Osteocyte (in vitro differentiated cells): ENCODE measurements at places on chromosomes 2 and 18. TPM values are rescaled to one million over a fixed set of nuclear protein-coding genes. Genes with fewer than 3 reads are reported as not detected.

DNA sequence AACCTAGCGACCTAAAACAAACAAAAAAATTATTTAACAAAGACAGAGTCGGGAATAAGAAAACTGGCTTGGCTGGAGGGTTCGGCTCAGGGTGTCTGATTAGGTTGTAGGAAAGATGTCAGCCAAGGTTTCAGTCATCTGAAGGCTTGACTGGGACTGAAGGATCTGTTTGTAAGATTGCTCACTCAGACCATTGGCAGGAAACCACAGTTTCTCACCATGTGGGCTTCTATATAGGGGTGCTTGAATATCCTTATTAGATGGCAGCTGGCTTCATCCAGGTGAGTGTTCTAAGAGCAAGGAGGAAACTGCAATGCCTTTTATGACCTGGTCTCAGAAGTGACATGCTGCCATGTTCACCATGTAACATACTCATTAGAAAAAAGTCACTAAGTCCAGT is 999 bp upstream of the IL36B start:
- peak; percentile 53 for DNase-seq
- no peak overlapping the region for H3K4me3 ChIP-seq
- H3K4me1 ChIP-seq: no peaks in the 10 kb centered on the region
- H3K27me3 ChIP-seq: peaks cover 29% of the 10 kb centered on the region
- no peak overlapping the region for H3K27ac ChIP-seq

- no peak for DNase-seq
- H3K27ac ChIP-seq: no peak overlapping the region
- peaks cover 15% of the 10 kb centered on the region for H3K4me1 ChIP-seq
- H3K4me3 ChIP-seq: no peak overlapping the region
- peaks cover 2% of the 10 kb centered on the region for H3K27me3 ChIP-seq
Measured at GRCh38 chr2:234548695-234549420, 52.0 kb upstream of the ARL4C start.

- H3K27me3 ChIP-seq: no peaks in the 10 kb centered on the region
- H3K4me1 ChIP-seq: no peaks in the 10 kb centered on the region
- no peak overlapping the region for H3K4me3 ChIP-seq
- no peak overlapping the region for H3K27ac ChIP-seq
- DNase-seq: no peak
Measured at GRCh38 chr2:193382583-193382982, 1187.8 kb upstream of the TMEFF2 start.

- peaks cover 57% of the 10 kb centered on the region for H3K4me1 ChIP-seq
- no peak overlapping the region for H3K27ac ChIP-seq
- H3K36me3 ChIP-seq: no peaks in the 10 kb centered on the region
- peaks cover 9% of the 10 kb centered on the region for H3K27me3 ChIP-seq
- no peak for DNase-seq
- no peak overlapping the region for H3K4me3 ChIP-seq
Measured at GRCh38 chr2:180048251-180048650, 41.2 kb upstream of the CWC22 start.

The AP1S3 gene
- total RNA-seq: 3.1 and 3.5 TPM in 2 replicates

The INPP5D gene
- 0.31 and 0.40 TPM in 2 replicates for total RNA-seq
